NCI-H1930 (cell line): ENCODE measurements at places on chromosomes 4 and X.

DNA sequence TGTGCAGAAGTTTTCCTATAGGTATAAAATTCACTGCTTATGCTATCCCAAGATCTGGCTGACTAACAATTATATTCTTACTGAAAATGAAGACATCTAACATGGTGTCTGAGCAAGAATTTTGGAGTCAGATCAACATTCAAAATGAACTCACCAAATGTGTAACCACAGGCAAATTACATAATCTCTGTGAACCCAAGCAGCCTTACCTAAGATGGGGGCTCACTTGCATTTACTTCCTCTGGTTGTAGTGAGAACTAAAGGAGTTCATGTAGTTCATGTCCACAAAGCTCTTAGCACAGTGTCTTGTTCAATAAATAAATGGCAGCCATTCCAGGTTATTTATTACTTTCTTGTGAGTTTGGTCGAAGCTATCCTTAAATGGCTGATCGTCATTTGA is 163.9 kb upstream of the LCORL start:
- no peak for DNase-seq

GRCh38 chrX:111742018-111742417 is 61.0 kb downstream of the ALG13 start:
- no peak for DNase-seq

DNA sequence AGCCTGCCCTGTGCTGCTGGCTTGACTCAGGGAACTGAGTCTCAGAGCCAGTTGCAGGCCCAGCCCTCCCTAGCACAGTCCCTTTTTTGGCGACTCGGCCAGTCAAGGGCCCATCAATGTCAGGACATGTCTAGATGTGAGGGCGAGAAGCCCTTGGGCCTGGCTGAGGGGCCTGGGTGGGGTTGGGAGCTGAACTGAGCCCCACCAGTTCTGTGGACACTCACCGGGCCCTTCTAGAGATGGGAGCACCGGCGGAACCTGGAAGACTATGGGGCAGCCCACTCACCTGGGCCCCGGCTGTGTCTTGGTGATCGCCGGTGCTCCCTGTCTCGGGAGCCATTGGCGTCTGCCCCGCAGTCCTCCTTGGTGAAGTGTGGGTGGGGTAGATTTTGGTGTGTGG is 245.9 kb downstream of the AFAP1 start:
- no peak for DNase-seq

DNA sequence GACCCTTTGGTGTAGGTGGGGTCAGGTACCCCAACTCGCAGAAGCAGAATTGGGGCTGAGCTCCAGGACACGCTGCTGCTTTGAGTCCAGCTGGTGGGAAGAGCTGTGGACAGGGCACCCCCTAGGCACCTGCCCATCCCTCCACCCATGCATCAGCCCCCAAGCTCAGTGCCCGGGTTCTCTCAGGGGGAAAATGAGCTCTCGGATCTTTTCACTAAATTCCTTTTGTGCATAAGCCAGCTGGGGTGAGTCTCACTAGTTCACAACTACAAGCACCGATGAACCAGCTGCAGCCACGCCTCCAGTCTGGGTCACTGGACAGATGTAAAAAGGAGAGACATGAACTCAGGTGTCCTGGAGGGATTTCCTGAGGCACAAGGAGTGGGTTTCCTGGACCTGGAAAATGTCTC is 286.8 kb downstream of the CRLF2 start:
- no peak for DNase-seq

DNA sequence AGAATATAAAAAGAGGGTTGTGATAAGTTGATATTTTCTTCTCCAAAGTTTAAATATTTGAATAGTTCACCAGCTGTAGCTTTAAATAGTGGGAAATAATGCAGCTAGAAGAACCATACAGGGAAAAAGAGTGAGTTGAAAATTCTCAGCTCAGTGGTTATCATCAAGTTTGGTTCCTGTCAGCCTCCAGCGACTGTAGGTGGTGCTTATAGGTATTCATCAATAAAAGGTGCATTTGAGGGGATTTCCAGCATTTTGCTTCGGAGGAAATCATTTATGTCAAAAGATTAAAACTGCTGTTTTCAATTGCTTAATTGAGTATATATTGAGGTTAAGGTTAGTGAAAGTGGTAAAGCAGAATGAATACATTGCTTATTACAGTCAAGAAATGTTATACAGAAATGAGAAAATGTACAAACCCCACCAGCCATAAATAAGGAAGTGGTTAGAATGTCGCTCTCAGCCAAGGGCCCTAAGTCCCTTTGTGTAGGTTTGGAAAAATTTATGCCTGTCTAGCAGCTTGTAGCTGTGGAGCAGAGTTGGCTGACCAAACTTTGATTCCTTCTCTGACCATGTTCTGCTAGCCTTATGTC is 532.9 kb upstream of the FTHL17 start:
- no peak for DNase-seq

- DNase-seq, result no peak
These were observed 35.5 kb upstream of the SORBS2 start for GRCh38 chr4:185847352-185848097.

DNA sequence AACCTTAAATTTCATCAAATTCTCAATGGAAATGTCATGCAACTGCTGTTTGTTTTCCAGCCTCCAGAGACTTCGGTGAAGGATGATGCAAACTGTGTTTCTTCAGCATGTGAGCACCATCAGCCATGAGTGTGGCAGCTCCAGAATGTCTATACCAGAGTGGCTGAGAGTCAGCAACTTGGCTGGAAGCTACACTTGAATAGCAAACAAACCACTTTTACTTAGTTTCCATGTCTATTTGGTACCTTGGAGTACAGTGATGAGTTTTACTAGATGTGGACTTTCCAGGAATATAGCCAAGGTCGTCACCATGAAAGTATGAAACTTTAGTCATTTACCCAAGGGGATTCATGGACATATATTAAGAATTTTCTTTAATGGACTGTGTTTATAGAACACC is 4.3 kb upstream of the IL21 start:
- DNase-seq, result no peak

DNA sequence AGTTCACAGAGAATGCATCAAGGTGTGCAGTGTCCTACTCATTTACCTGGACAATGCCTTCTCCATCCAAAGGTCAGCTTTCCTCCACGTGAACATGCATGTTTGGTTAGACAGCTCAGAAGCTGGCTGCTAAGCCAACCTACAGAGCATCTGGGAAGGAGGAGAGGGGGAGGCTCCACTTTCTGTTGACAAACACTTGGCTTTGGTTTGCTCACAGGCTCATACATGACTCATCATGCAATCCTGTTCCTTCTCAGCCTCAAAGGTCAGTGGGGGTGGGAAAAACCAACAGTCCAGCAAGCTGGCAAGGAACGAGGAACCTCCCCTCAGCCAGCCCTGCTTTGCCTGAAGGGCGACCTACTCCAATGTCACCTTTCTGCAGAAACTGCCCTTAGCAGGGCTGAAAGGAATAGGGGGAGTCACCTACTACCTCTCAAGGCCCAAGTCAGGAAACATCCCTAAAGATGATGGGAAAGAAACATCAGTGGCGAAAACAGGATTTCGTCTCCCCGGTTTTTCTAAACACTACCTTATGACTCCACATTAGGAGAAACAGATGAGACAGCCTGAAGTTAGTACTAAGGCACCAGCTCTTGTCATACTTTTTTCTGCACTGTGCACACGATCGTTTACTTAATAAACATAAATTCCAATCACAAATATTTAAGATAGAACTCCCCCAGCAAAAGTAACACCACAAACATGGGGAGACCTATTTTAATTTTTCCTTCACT is 37.9 kb downstream of the RELL1 start:
- DNase-seq, result no peak

DNA sequence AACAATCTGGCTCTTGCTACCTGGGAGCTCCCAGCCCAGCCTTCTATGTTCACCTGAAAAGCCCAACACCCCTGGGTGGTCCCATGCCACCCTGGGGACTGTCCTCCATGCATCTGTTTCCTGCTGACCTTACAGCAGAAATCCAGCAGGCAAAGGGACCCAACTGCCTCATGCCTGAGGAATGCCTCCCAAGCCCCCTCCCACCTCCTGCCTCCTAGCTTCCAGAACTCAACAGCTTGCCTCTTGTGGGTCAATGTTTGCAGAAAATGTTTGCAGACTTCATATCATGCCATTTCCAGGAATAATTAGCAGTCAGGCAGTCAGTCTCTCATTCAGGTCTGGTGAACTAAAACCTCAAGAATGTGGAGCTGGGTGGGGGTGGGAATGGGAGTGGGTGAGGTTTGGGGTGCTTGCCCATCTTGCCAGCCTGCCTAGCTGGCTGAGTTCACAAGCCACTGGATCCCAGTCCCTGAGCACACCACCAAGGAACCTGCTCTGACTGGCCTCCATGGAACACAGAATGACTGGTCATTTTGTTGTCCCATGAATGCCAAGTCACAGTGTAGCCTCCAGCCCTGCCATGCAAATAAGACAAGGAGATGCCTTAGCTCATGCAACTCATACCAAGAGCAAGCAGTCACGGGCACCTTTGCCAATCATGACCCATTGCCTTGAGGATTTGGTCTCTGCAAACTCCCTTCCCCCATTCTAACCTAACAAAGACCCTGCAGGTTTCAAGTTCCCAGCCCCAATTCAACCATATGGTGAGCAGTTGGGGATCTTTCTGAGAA is 12.1 kb upstream of the PLAC1 start:
- no peak for DNase-seq

- no peak for DNase-seq
These were observed 159.6 kb downstream of the STIM2 start for GRCh38 chr4:27020203-27020602.

DNA sequence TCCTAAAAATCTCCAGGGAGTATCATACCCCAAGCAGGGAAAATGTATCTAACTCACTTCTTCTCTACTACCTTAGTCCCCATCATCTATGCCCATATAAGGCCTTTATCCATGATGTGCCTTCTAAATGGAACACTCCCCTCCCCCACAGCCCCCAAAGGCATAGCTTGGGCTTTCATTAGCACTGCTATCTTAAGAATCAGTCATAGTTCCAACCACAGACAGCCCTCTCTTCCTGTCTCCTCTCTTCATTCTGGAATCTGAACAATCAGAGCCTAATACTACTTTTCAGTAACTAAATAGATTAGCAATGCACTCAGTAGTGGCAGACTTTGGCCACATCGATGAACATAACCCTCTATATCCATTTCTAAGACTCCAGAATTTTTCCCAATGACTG is 313.2 kb upstream of the DKK2 start:
- DNase-seq, result no peak

GRCh38 chrX:48911412-48912182 is at the start of gene SLC35A2:
TSS of gene SLC35A2 (minus strand) at chrX:48911646. CDS start at chrX:48911636, 10 bp downstream.
- DNase-seq, result peak; percentile 69

DNA sequence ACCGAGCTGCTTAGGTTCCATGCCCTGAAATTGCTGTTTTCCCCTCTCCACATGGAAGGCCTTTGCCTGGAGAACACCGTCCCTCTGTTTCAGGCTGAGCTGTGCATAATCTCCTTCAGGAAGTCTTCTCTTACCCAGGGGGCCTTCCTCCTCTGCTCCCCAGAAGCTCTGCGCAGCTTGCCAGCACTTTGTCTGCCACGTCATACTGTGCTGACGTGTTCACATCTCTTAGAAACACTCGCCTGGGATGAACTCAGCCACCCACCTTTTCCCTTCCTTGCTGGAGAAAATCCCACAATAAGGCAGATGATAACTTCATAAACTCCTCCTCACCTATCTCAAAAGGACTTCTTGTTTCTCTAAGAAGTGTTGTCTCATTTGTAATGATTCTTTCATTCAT is 110.7 kb downstream of the ARHGAP10 start:
- no peak for DNase-seq

- no peak for DNase-seq
These were observed 44.9 kb downstream of the FAM184B start for GRCh38 chr4:17736484-17736883.

DNA sequence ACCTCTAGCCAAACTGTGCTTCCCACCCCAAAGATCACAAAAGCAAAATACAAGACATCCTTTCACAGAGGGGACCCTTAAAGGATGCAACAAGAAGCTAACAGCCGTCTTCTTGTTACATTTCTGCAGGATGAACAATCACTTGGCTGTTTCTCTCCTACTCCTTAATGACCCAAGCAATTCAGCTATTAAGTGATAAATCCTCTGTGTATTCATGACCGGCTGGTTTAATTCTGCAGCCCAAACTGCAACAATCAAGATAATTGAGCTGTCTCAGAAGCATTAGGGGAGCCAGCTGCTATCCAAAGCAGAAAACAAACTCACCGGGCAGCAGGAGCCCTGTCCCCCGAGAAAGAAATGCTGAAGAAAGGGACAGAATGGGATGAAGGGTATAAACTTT is 85.9 kb upstream of the ACSL4 start:
- no peak for DNase-seq

DNA sequence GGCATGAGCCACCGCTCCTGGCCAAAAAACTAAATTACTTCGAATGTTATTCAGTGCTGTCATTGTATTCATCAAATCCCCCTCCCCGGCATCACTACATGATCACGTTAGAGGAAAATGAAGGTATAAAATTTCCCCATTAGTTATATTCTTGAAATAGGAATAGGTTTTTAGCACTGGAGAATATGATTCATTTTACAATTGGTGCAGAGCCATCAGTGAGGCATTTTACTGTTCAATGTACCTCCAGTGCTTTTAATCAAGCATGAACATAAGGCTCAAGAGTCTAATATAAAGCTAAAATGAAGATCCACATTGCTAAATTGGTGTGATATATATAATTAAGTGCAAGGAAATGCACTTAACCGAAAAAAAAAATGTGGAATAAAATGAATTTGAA is 18.3 kb downstream of the KLF3 start:
- no peak for DNase-seq

DNA sequence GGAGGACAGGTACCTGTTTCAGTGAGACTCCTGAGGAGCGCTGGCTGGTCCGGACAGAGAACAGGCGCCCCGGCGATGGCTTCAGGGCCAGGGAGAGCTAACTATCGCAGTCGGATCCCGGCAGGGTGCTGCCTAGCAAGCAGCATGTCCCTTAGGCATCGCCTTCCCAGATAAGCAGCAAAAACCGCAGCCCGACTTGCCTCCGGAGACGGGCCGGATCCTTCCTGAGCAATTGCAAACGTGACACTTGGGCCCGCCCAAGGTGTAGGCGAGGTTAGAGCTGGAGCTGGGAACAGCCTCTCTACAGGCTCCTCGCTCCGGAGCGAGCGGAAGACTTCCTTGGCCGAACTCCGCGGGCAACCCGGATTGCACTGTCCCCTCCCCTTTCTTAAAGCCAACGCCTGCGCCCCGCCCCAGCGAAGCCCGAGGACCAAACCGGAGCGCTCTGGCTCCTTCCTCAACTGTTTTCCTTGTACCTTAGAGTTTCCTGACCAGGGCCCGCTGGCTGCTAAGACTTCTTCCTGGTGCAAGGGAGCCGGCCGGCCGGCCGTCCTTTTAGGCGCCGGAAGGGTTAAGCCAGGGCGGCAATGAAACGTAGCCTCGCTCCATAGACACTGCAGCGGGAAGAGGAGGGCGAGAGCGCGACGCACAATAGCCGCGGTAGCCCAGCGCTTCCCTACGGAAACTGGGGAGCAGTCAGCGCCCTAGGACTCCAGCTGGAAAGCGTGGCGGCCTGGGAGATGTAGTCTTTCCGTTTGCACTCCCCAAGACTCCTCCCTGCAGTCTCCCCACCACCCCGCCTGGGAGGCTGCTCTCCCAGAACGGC is at the start of gene OPHN1:
TSS of gene OPHN1 (minus strand) at position 341 of the 826 bp plus-strand sequence. CDS start 475 bp downstream, outside the sequence.
- DNase-seq, result peak; percentile 0

- DNase-seq, result no peak
These were observed 17.9 kb downstream of the CNOT6L start for GRCh38 chr4:77801260-77801608.
